ENCODE measurements at places on chromosomes 4 and X.

GRCh38 chr4:178068136-178068535 lies 625.9 kb upstream of the AGA start:
- no peak for DNase-seq

DNA sequence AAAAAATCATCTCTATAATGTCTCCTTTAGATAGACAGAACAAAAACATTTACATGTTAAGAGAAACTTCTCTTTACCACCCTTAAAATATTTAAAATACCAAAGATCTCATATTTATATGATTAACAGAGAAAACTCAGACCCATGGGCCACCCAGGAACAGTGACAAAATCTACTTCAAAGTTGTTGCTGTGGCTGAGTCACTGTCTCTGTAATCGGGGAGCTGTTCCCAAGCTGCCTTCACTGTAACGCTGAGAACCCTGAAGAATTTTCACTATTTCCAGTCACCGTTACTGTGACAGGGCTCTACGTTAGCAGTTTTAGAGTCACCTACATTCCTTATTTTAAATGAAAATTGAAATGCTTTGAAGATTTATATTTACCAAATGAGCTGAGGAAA lies 9.0 kb upstream of the DAPP1 start:
- DNase-seq, result no peak

DNA sequence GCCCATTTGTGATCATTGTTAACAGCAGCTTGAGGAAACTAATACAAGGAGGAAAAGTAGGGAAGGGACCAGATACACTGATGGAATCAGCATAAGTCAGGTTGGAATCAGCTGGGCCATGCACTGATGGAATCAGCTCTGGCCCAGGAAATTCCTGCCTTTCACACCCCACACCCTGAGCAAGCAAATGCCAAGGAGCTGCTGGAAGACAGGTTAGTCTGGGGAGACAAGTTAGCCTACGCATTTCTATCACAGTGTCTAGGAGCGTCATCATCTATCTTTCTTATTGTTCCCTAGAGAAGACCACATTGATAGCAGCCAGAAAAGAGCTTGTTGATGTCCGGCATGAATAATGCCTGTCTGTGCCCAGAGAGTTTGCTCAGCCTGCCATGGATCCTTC lies 16.2 kb upstream of the CEP135 start:
- DNase-seq, result no peak

- DNase-seq, result no peak
Measured at GRCh38 chr4:124866301-124866700, 153.8 kb upstream of the ANKRD50 start.

DNA sequence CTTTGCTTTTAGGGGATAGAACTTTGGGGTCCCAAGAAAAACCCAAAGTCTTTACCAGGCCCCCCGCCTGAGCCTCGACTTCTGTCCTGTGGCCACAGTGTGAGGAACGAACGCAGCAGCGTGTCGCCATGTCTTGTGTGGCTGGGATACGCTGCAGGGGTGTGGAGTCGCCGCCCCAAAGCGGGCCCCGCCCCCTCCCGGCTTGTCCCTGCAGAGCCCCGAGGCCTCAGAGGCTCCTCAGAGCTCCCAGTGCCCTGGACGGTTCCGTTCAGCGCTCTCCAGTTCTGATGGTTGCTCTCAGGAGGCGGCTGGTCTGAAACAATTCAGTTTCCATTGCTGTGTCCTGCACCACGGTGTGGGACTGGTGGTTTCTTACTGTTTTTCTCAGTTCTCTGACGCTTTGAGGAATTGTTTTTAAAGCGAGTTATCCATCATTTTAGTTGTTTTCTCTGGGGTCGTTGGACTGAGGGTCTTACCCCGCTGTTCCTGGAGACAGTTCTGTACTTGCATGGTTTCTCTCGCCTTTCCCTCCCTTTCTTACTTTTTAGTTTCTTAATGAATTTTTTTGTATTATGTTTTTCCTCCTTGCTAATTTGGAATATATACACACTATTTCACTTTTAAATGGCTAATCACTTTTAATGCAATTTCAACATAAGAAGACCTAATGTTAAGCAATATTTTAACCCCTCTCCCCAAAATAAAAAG lies 1.6 kb upstream of the IDUA start:
- DNase-seq, result peak; percentile 62

DNA sequence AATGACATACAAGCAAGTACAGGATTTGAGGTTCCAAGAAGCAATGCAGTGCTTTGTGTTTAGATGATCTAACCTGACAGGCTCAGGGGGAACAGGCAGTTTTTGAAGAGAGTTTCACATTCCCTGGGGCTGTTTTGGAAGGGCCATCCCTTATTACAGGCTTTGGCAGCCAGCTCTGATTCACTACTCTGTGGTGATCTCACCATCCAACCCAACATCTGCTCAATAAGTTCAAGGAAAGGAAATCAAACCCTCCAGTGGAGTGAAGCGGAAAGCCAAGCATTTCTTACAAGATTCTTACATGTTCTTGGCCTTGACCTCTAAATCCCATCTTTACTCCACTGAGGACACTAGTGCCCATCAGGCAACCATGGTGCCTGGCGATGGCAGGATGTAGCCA lies 7.5 kb downstream of the IDS start:
- DNase-seq, result peak; percentile 85

Data from EL (cell line).